ENCODE measurements at places on chromosomes 7 and 10.

GRCh38 chr10:50316695-50317648 lies 65.7 kb upstream of the ASAH2 start:
- no peak for DNase-seq

DNA sequence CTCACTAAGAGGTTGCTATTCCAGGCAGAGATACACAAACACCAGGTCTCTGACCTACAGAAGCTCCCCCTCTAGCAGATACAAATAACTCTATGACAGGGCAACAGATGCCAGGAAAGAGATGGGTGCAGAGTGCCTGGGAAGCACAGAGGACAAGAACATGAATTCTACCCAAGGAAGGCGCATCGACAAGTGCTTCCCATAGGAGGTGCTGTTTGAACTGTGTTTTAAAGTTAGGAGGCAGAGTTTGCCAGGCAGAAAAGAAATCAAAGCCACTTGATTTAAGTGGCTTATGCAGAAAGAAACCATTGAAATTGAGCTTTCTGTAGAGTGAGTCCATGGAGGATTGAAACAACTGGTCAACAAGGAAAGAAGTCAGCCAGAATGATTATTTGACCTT lies 35.3 kb upstream of the EGR2 start:
- no peak for DNase-seq

- DNase-seq, result no peak
Measured at GRCh38 chr10:73506491-73506890, 10.7 kb upstream of the PPP3CB start.

- no peak for DNase-seq
Measured at GRCh38 chr10:11447586-11447985, 163.9 kb downstream of the USP6NL start.

DNA sequence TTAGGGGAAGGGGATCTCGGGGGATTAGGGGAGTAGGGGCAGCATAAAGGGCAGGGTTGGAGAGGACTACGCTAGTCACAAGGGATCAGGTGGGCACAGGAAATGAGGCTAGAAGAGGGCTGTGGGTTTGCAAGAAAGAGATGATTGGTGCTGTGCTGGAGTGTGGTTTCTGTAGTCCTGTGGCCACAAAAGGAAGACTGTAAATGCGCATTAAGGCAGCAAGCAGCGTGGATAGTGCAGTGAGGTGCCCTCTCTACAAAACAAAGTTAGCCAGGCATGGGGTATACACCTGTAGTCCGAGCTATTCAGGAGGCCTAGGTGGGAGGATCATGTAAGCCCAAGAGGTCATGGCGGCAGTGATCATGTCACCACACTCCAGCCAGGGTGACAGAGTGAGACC lies 212.1 kb downstream of the MLLT10 start:
- no peak for DNase-seq

DNA sequence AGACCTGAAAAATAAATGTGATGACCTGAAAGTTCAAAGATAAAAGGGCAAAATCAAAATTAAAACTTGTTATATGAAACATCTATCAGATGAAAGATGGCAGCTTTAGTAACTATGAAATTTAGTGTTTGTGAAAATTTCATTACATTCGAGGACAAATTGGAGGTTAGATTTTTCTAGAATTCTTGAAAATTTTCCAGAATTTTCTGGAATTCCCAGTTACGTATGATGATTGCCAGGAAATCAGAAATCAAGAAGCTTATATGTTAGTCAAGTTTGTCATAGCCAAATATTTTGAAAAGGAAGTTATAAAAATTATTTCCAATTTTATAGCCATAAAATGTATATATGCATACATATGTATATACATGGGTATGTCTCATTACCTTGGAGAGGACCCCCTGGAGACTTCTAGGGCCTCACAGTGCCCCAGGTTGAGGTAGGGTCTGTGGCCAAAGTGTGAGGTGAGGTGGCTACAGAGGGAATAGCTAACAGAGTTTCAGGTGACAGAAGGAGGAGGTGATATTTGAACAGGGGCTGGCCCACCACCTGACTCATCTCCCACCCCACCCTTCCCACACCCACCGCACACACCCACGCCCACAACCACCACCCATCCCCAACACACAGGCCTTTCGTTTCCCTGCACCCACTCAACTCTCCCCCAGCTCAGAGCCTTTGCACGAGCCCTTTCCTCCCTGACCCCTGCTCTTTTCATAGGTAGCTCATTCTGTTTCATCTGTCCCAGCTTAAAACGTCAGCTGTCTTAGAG lies 21.5 kb downstream of the C10orf105 start:
- DNase-seq, result no peak

DNA sequence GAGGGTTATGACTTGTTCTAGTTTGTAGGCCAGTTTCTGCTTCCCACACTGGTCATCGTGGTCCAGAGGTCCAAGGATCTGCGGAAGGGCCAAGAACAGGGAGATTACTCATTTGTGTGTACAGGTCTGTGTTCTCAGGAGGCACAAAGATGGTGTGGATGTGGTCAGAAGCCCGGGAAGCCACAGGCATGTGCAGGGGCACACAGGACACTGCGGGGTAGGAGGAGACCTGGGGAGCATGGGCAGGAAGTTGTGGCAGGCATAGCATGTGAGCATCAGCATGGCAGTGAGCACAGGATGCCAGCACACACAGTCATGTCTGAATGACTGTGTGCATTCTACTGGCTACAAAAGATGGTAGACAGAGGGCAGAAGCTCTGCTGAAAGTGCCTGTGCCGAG lies 445.8 kb downstream of the PLXNA4 start:
- no peak for DNase-seq

DNA sequence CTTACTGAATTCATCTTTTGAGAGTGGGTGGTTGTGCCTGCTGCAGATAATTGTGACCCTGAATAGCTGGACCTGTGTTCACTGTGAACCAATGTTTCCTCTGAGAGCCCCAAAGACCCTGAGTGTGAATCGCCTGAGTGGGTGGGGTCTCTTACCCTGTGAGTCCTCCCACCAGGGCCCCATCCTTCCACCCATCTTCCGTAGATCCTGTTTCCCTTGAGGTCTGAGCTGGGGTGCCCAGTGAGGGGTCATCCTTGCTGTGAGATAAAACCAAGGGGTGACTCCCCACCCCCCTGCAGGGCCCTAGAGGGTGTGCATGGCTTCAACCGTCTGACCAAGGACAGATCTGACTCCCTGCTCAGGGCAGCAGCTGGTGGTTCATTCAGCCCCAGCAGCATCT lies 78.0 kb upstream of the ZNF479 start:
- no peak for DNase-seq

GRCh38 chr7:44212581-44213184 lies 11.9 kb downstream of the YKT6 start:
- no peak for DNase-seq

DNA sequence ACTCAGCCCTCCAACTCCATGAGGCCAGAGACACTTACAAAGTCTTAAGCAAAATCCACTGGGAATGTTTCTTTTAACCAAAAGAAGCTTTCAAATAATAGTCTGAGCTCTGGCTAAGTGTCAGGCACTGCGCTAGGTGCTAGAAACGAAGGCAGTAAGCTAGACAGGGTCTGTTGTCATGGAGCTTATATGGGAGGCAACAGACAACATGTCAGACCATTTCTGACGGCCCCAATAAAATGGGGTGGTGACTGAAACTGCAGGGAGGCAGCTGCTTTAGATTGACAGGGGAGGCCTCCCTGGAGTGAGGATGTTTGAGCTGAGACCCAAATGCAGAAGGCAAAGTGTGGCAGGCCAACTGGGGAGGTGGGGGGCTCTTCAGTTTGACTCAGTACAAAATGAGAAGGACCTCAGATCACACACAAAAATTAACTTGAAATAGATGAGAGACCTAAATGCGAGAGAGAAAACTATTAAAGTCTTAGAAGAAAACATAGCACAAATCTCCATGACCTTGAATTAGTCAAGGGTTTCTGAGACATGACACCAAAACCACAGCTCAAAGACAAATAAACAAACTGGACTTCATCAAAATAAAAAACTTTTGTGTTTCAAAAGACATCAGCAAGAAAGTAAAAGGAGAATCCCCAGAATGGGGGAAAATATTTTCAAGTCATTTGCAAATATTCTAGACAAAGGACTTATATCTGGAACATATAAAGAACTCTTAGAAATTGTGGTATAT lies 40.6 kb downstream of the SH3PXD2A start:
- DNase-seq, result no peak

GRCh38 chr10:124296813-124297788 lies 121.6 kb downstream of the OAT start:
- DNase-seq, result no peak

- DNase-seq, result no peak
Measured at GRCh38 chr7:156131881-156132280, 319.6 kb upstream of the SHH start.

DNA sequence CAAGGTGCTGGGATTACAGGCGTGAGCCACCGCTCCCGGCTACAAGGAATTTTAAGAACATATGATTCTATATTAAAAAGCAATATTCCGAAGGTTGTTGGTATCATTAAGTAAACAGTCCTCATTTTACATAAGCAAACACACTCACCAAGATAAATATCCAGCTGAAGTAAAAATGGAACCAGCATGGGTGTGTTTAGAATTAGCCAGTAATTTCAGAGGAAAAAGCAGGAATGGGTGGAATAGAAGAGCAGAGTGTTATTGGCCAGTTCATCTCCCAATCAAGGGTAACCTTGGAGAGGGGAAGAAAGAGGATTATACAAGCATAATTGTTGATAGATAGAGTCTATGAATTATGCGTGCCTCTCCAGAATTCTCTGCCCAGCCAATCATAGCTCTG lies 31.7 kb upstream of the MAT1A start:
- DNase-seq, result no peak

DNA sequence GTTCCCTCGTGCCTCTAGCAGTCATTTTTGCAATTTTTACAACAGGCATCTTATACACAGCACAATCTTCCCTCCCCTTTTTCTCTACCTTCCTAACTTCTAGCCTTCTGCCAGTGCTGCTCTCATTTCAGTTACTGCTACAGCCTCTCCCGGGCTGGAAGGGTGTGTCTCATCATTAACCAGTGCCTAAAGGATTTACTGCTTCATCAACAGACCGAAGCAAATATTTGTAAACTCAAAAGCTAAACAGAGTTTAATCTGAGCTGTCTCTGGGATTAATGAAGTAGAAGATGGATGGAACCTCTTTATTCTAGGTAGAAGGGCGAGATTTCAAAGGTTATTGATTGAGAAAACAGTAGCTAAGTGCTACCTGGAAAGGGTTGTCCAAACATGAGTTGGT lies 94.3 kb downstream of the PRPF18 start:
- no peak for DNase-seq

DNA sequence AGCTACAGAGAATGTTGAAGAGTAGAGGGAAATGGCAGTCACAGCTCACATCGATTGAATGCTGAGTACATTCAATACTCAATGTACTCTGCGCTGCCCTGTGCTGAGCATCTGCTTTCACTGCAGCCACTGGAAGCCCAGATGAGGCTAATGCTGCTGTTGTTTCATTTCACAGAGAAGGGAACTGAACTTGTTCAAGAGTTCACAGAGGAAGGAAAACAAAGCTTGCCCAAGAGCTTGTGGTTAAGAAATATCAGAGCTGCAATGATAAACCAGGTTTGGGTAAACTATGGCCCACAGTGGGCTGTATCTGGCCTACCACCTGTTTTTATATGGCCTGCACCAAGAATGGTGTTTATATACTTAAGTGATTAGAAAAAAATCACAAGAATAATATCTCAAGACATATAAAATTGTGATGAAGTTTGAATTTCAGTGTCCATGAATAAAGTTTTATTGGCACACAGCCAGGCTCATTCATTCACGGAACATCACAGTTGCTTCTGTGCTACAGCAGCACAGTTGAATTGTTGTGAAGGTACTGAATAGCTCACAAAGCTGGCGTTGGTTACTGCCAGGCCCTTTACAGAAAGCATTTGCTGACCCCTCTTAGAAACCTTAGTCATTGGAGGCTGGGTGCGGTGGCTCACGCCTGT lies 64.1 kb downstream of the CFAP58 start:
- no peak for DNase-seq

GRCh38 chr7:36278620-36279172 lies 111.0 kb upstream of the ANLN start:
- DNase-seq, result no peak

Data from stimulated activated CD4-positive, alpha-beta T cell treated with anti-CD3 and anti-CD28 coated beads, Interleukin-1b, Interleukin-23, amount 100 ng/mL, for 1 hour (primary cell).